ENCODE measurements at places on chromosomes 5 and 9.

GRCh38 chr9:111969061-111969460 lies 72.4 kb downstream of the UGCG start:
- no peak for DNase-seq

- DNase-seq, result no peak
Observed at GRCh38 chr9:108664309-108665255, 191.2 kb downstream of the ACTL7B start.

DNA sequence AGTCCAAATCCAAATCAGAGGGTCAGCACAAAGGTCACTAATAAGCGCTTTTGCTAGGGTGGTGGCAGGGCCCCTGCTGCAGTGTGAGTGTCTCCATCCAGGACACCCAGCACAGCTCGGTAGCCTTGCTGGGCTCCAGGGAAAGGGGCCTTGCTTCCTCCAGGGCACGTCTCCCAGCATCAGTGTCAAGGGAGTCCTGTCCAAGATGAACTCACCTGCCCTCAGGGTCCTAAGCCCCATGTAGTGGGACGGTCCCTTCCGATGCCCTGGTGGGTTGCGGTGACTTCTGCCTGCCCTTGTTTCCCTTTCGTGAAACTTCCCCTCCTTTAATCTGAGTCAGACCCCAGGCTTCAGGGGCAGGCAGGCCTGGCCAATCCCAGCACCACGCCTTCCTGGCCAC lies 101.7 kb downstream of the ZNF354C start:
- DNase-seq, result no peak

DNA sequence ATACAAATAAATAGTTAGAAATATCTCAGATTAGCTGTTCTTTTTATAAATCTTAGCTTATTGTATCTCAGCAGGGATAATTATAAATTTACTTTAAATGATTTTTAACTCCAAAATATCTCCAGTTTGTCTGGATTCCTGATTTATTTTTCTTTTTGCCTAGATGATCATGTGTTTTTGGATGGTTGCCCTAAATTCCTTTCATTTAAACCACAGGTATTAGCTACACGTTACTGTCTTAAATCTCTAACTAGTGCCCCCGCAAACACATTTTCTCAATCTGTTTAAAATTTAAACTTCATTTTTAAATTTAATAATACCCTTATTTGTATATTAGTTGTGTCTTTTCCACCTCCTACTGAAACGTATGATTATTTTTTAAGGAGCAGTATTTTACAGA lies 5.6 kb downstream of the FER start:
- no peak for DNase-seq

DNA sequence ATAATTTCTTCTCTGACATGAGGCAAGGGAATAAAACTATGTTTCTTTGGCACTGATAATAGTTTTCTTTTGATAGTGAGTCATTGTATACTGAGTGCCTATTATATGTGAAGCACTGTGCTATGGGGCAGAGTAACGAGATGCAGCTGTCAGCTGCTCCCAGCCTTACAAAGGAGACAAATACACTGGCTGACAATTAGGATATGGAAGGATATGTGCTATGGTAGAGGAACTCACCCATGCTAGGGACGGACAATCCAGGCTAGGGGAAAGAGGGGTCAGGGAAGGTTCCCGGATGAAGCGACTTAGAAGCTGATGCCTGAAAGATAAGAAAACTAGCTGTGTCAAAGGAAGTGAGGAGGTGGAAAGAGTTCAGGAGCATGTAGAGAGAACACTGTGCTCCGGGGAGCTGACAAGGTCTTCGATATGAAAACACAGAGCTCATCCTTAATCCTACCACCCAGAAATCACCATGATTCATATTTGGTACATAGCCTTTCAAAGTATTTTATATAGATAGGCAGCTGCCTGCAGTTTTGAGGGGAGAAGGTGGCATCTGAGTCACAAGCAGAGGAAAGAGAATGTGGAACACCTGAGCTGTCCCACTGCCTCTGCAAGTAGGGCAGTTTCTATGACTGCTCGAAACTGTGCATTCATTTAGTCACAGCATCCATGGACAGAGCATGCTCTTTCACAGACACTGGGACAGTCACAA lies 12.1 kb downstream of the BSPRY start:
- no peak for DNase-seq

Measured in activated CD8-positive, alpha-beta memory T cell treated with anti-CD3 and anti-CD28 coated beads for 4 hours (primary cell).